ENCODE measurements at places on chromosomes 3 and 15.

- DNase-seq = no peak
Measured at GRCh38 chr15:87945246-87945645, 311.3 kb downstream of the NTRK3 start.

DNA sequence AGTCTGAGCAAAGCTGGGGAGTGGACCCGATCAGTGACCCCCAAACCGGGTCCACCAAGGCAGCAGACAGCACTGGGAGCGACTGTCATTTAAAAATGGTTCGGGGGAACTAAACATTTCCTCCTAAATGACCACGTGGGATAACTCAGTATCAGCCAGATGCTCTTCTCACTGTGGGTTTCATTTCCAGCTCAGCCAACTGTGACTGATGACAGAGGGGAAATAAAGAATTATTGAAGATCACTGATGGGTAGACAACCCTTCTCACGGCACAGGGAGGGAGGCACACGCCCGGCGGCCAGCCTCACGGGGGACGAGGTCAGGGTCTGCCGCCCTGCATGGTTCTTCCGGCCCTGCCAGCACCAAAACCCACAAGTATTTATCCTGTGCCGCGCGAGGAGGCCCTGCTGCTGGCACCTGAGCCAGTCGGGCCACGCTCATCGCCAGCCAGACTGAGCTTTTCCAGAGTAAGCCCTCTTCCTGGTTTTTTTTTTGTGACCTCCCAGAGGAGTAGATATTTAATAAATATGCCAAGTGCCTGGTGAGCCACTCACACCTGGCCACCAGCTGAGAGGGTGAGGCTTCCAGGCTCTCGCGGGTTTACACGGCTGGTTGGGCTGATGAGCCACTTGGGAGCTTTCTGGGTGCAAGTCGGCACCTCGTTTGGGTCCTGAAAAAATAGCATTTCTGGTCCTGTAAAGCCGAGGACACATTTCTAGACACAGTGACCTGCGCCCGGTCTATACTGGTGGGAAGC, 6.2 kb downstream of the MELTF start:
- no peak for DNase-seq

DNA sequence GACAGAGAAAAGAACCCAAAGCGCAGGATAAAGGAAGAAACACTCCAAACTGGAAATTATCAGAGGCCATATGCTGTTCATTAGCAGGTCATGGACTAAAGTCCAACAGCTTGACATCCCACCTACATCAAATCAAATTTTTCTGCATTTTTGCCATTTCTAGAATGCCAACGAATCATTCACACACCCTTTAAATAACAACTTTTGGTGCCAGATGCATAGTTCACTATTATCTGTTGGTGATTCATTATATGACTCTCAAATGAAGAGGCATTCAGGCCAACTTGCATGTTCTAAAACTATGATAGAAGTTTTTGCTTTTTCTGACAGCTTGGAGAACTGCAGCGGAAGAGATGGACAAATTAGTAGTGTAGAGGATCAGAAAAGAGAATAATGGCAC, 529.8 kb upstream of the NAALADL2 start:
- no peak for DNase-seq

DNA sequence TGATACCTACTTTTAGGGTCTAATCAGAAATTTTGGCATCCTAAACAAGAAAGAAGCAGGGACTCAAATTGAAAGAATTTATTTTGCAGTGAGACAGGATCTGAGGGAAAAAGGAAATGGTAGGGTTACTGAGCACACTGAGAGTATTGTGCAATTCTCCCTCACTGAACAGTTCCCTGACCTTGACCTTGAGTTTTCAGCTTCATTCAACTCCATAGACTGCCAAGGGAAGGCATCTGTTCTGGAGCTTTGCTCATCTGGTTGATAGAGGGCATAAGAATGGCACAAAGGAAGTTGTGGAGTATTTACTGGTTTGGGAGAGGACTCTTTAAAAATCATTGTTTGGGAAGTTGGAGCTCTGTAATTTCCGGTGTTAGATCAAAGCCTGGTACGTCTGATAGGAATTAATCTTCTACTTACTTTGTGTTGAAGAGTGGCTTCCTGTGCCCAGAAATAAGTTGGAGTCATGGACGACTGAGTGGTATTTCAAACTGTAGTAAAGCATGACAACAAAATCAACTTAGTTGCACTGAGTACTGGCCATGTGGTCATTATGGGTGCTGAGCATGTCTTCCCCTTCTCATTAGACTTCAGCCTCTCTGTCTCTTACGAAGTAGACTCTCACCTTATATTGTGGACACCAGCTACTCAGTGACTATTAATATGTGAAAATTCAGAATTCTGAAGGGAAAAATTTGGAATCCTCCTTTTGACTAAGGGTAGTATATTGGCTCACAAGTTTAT, 40.8 kb downstream of the CLDN1 start:
- no peak for DNase-seq

DNA sequence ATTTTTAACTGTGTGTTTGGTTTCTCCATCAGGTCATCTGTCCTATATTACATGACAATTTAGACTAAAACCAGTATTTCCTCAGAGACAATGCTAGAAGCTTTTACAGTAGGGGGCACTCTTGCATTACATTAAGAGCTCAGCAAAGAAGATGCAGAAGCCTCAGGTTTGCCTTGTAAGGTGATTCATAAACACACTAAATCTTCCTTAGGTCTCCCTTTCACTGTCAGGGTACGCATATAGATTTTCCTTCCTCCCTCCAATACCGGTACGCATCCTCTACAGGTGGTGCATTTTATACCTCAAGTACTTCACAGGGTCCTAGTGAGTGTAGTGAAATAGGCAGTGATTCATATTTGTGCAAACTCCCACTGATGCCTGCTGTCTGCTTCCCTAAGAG, 46.5 kb downstream of the CD86 start:
- no peak for DNase-seq

GRCh38 chr3:98690876-98691275, 72.3 kb upstream of the ST3GAL6 start:
- DNase-seq = no peak
